ENCODE measurements at places on chromosomes 5 and 9.

- no peak for DNase-seq
Measured at GRCh38 chr9:132862533-132862932, 15.6 kb downstream of the AK8 start.

DNA sequence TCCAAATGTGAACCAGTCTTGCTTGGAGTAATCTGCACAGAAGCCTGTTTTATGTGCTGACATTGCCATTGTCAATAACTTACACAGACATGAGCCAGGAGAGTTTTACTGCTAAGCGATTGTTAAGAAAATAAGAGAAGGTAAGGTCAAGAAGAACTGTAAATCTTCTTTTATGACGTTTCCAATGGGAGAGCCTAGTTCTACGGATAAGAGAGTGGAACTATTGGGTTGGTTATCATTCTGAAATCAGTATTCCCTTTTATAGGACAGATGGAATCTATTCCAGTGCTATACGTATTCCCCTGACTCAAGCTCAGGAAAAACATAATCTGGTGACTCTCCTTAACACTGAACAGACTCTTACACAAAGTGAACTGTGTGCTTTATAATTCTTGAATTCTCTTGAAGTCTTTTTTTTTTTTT, 137.9 kb upstream of the OTULINL start:
- DNase-seq = no peak

GRCh38 chr9:82223442-82223841, 234.9 kb downstream of the SPATA31D1 start:
- DNase-seq = no peak

DNA sequence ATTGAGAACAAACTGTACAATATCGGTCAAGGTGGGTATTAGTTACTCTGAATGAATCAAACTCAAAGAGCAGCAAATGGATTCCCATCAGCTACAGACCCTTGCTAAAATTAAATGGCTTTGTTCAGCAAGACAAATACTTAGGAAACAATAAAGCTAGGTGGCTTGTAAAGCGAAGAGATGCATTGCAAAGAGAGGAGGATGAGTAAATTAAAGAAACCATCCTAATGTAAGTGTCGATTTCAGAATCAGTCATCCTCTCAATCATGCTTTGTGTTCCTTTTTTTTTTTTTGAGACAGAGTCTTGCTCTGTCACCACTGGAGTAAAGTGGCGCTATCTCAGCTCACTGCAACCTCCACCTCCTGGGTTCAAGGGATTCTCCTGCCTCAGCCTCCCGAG, 359.2 kb upstream of the ZNF462 start:
- DNase-seq = no peak

- DNase-seq = no peak
Measured at GRCh38 chr5:116436674-116437350, 137.8 kb downstream of the SEMA6A start.

GRCh38 chr9:123686131-123686828, 243.6 kb downstream of the DENND1A start:
- no peak for DNase-seq

DNA sequence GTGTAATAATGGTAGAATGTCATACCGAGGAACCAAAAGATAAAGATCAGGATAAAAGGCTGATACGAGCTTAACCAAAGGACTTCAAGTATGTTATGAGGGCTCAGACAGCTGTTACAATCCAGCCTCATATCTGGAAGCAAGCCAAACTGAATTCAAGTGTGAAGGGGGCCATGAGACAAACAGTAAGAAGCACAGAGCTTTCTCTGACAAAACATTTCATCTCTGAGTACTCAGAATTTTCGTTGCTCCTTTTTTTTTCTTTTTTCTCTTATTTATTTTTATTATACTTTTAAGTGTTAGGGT, 52.9 kb upstream of the CD180 start:
- DNase-seq = no peak

DNA sequence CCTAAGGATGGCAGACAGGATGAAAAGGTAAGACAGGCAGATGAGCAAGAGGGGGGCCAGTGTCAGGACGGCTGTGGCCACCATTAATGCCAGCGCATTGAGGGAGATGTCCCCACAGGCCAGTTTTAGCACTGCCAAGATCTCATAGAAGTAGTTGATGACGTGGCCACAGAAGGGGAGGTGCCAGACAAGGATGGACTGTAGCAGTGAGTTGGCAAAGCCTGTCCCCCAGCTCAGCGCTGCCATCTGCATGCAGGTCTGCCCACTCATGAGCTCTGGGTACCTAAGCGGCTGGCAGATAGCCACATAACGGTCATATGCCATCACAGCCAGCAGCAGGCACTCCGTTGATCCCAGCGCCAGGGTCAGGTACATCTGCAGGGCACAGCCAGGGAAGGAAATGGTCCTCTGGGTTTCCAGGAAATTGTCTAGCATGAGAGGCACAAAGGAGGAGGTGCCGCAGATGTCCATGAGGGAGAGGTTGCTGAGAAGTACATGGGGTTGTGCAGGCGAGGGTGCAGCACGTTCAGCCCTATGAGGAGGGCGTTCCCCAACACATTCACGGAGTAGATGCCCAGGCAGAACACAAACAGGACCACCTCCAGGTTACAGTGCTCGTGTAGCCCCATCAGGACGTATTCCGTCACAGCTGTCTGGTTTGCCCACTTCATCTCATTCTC, 10.8 kb downstream of the OR13J1 start:
- DNase-seq = no peak

GRCh38 chr5:421287-421880, 21.6 kb upstream of the EXOC3 start:
- DNase-seq = no peak

DNA sequence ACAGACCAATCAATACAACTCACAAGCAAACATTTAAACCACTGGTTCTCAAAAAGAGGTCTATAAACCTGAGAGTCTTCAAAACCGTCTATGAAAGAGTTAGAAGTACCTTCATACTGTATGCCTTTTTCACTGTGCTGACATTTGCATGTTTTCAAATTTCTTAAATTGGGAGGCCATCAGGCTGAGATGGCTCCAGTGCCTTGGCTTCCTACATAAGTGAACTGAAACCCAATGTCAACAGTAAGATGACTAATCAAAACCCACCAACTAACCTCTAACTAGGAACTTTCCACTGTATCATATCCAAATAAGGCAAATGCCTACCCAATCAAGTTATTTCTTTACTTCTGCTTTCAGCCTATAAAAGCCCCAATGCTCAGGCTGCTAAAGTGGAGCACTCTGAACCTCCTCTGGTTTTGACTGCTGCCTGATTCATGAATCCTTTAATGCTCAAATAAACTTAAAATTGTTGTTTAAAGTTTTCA, 35.1 kb downstream of the FAM13B start:
- peak; percentile 15 for DNase-seq

DNA sequence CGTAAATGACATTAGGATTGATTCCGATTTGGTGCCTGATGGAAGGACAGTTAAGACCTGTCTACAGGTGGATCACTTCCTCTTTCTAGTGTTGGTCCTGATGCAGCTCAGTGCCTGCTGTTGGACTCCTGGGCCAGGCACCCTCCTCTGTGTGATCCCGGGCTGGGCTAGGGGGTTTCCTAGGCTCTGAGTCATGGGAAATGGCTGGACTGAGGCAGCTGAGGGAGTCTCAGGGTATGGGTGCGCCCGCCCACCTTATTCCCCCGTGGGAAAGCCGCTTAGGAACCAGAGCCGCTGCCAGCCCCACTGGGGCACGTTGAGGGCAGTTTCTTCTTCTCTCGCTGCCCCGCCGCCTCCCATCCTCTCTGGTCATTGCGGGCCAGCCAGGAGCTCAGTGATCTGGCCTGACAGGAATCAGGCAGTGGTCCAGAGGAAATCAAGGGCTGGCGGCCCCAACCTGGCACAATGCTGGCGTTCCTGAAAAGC, 12.9 kb downstream of the TCF7 start:
- DNase-seq = no peak

DNA sequence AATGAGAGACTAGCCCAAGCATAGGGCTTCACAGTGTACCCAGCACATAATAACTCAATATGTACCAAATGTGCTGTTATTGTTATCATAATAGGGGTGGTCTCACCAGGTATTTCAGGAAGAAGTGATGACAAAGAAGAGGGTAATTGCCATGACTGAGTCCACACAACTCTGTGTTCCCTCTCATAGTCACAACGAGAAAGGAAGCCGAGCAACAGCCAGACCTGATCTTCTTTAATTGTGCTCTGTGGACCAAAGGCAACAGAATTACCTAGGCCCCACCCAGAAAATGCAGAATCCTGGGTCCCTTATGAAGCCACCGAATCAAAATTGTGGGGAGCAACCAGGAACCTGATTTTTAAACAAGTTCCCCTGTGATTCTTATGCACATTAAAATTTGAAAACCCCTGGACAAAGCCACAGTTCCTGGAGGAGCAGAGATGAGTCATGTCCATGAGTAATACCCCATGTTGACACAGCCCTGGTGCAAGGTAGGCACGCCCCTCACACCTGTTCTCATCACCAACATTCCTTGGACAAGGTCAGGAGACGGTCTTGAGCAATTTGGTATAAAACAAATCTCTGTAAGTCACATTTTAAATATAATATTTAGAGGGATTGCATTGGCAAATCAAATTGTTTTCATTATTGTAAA, 5.2 kb downstream of the FGF1 start:
- DNase-seq = no peak

DNA sequence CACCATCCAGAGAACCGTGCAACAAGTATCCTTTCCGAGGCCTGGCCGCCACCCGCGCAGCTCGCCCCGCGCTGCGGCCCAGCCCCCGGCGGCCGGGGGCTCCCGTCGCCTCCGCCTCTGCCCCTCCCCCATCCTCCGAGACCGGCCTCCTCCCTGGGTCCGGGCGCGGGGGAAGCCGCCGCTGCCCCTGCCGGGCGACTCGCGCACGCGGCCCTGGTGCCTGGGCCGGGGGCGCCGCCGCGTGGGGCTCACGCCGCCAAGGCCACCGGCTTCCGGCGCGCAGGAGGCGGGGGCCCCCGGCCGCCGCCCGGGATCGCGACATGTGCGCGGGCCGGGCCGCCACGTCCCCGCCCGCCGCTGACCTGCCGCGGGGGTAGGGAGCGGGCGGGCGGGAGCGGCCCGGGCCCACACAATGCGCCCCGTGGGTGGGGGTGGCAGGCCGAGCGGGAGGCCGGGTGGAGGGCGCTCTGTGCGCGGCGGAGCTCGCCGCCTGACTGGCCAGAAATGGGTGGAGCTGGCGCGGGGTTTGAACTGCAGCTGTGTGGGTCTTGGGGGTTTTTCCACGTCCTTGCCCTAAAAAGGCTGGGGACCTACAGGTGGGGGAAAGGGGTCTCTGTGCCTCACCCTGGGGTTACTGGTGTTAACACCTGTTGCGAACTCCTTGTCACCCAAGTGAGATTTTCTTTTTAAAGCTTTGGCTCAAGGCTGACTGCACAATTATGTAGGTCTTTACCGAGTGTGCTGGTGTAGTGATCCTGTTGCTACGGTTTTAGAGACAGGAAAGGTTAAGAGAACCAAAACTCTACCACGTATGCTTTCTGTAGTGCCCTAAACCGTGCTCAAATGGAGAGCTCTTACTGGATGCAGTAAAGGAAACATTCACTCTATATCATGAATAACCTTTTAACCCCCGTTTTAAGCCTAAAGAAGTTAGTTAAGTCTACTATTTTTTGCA, 32.3 kb downstream of the TNPO1 start:
- no peak for DNase-seq

DNA sequence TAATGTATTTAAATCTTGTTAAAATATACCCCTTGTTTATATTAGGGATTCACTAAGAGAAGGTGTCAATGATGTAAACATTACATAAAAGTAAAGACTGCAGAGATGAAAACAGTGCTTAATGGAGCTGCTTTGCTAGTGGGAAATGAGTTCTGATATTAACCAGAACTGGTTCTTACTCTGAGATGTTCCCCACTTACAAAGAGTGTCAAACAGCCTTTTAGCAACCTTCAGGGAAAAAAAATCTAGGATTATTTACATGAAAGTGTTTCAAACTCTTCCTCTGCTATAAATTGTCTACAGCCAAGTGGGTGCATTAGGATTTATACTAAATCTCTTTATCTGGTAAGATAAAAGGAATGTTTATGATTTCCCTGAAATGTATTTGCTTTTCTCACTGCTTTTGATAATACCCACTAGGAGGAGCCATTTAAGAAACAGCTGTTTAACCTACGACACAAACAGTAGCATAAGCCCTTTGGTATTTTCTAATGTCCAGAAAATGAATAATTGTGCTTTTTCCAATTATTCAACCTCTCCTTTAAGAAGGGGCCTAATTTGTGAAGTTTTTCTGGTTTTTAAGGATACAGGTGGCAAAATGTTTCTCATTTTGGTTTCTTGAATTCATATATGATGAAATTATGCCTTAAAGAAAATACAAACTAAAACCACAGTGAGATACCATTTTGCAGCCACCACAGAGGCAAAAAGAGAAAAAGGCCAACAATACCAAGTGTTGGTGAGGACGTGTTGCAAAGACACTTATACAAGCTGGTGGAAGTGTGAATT, 186.3 kb downstream of the TLE4 start:
- no peak for DNase-seq

DNA sequence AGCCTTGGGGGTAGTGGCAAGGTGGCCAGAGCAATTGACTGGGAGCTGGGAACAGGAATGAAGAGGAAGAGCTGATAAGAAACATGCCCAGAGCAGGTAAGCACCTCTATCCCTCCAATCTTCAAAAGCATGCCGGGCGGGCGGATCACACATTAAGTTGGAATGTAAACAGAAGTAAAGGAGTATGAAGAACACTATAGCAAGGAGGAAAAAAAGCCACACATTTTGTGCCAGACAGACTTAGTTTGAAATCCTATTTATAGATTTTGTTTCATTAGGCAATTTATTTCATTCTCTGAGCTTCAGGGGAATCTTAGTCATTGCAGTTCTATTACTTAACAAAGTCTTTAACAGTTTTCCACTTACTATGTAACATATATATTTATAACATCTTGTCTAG, 173.9 kb upstream of the TNC start:
- no peak for DNase-seq

DNA sequence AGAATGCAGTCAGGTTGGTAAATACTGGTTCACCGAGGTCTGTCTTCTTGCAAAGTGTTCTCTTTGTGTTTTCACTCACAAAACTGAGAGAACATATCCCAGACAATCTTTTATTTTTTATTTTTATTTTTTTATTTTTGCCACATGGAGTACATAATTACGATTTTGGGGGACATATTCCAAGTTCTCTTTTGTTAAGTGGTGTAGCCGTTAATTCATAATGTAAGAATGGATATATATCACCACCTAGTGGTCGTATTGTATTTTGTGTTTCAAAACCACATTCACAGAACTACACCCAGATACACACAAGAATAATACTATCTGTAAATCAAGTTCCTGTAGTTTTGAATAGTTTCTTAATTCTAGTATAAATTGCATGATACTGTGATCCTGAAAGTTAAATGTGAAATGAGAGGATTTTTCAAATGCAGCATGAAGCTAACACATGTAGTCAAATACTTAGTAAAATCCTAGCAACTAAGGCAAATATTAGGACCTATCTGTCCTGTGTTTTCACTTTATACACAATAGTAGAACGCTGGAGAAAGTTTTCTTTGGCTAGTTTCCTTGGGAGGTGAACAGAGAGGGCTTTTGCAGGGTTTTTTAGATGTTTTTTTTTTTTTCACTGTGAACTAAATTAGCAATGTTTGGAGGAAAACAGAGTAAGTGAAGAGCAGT, 92.7 kb downstream of the VCAN start:
- no peak for DNase-seq

- DNase-seq = no peak
Measured at GRCh38 chr5:73668017-73668416, 42.0 kb downstream of the ARHGEF28 start.

GRCh38 chr9:95497772-95498171, 19.0 kb downstream of the PTCH1 start:
- DNase-seq = no peak
